Heart right ventricle (tissue), 16 donors: ENCODE measurements at places on chromosomes 6 and 20.

- DNase-seq, result no peak
These were observed 40.0 kb upstream of the SLC2A12 start for GRCh38 chr6:134092449-134092848.

- DNase-seq, result peak; percentile 93
These were observed 432 bp downstream of the HSPA1L start for GRCh38 chr6:31814677-31815024.

- no peak for DNase-seq
These were observed 484.2 kb downstream of the PTPRT start for GRCh38 chr20:42705550-42705949.

DNA sequence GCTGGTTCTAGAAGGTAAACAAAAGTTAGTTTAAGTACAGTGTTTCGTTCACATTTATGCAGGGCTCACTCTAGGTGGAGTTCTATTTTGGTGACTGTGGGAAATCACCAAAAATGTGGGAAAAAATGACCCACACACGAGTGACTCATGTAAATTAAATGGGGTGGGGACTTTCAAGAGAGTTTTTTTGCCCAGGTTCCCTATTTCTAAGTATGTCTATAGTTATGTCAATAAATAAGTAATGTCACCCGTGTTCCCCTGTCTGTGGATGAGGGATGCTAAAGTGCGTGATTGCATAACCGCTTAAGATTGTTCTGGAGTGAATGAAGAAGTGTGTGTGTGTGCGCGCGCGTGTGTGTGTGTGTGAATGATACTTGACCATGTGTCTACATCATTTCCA, 69.1 kb downstream of the MYB start:
- DNase-seq, result no peak

- no peak for DNase-seq
These were observed 652.1 kb downstream of the CBLN4 start for GRCh38 chr20:55353206-55353605.

GRCh38 chr6:106216527-106216926, 109.0 kb downstream of the ATG5 start:
- no peak for DNase-seq
